Activated CD8-positive, alpha-beta T cell treated with anti-CD3 and anti-CD28 coated beads for 36 hours (primary cell): ENCODE measurements at places on chromosomes 3 and 15. TPM values are rescaled to one million over a fixed set of nuclear protein-coding genes. Genes with fewer than 3 reads are reported as not detected.

DNA sequence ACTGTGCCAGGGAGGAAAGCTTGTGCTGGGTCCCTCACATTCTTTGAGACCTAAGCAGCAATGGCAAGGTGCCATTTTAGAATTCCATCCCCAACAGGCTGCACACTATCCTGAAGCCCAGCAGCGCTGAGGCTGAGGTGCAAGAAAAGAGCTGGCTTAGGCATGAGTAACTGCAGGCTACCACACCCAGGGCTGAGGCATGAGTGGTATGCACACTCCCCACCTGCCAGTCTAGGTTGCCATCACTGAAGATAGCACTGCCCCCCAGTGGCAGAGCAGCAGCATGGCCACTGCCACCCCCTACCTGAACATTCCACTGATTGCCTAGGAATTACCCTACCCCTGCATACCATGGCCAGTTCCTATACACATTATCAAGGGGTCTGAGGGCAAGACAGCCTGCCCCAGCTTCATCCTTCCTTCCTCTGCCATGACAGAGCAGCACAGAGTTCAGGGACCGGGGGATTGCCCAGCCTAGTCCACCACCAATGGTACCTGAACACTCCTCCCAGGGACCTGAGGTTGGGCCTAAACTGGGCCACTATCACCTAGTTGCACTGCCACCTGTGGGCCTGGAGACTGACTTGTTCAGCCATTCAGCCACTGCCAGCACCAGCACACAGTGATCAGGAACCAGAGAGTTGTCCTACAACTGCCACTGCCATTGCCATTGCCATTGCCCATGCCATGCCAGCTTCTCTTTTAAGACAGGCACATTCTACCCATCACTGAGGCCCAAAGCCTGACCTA is 129.8 kb downstream of the SATB1 start:
- DNase-seq: peak; percentile 51

- DNase-seq: no peak
Measured at GRCh38 chr3:139289860-139290524, 53.8 kb upstream of the MRPS22 start.

GRCh38 chr3:106715286-106715685 is 662.0 kb upstream of the CCDC54 start:
- DNase-seq: no peak

The MUSTN1 gene
- not detected for total RNA-seq

GRCh38 chr3:39413691-39414420 is 7.3 kb downstream of the RPSA start:
- no peak for DNase-seq

GRCh38 chr15:77633913-77634265 is 1.2 kb upstream of the LINGO1 start:
- no peak for DNase-seq

DNA sequence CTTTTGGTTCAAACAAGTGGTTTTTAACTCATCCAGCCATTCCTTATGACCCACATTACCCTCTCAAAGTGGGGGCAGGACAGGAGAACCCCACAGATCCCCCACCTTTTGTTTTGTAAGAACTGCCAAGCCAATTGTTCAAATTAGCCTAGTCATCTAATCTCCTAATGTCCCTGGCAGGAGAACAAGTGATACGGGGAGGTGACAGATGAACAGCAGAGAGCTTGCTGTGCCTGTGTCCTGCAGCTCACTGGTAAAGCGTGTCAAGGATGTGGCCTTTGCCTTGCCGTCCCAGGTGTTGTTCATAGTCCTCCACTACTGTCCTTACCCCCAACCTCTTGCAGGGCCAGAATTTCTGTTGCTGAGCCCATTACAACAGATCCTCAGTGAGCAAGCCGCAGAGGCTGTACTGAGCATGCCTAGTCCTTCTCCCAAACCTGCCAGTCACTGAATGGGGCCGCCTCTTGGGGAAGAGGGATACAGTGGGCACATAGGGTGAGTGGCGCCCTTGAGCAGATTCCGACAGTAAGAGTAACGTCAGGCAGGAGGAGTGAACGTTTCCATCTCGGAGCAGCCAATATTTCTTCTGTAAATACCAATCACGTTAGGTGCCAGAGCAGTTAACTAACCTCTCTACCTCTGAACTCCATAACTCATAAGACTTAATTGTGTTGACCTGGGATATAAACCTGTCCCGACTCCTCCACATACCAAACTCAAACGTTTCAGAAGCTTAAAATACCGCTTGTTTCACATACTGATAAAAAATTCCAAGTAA is 87.4 kb downstream of the ITPR1 start:
- DNase-seq: no peak
